ENCODE measurements at places on chromosomes 7 and 10.
A peak's percentile ranks its signal among the peaks of the same experiment; 100 is the strongest.

DNA sequence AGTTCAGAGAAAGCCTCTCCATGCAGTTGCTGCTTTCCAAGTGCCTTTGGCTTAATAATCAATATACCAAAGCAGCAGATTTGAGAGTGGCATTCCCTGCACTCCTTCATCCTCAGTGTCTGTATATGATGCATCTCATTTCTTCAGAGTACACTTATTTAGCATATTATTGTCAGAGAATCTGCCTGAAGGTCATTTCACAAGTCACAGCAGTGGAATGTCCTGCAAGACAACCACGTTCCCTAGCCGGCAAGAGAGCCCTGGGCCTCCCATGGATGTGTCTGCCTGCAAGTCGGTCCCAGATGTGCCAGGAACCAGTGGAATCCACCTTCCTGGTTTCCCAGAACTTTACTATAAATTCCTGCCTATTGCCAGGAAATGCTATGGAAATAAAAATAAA lies 289.4 kb upstream of the IGFBP3 start:
- DNase-seq, result no peak

- DNase-seq, result peak; percentile 26
Measured at GRCh38 chr7:131502810-131503508, 53.5 kb downstream of the PODXL start.

DNA sequence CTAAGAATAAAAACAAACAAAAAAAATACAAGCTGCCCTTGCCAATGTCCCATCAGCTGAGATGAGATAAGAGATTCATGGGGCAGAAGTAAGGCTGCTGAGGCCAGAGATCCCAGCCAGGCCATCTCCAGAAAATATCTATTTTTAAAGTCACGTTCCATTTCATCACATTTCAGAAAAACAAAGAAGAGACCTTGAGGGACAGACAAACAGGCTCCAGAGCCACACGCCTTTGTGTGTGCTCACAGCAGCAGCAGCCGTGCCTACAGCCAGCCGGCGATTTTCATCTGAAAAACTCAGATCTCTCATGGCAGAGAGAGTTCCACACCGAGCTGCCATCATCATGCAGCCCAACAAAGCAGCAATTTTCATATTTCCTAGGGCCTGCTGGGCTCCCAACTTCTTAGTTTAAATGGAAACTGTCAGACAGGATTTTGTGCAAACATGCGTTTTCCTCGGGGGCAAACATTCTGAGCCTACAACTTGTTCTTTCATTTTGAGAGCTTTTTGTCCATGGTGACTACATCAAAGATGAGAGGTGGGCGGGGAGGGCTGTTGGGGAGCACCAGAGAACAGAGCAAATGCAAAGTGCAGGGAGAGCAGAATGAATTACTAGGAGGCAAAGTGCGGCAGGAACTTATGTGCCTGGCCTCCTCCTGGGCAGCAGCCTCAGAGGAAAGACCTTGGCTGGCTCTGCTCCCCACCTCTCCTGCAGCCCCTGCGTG lies 38.8 kb downstream of the DLG5 start:
- peak; percentile 44 for DNase-seq

DNA sequence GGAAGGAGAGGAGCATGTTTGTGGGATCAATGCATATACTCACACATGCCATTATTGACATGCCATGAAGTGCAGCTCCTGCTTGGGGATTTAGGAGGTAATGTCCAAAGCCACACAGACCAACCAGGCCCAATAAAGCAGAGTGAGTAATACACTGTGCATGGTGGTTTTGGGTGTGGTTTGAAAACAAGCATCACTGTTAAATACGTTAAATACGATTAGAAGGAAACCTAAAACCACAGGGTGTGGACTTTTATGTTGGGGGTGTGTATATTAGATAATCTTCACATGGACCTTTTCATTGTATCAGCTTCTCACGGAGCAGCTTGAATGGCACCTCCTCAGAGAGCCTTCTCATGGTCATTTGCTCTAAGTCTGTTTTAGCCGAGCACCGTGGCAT lies 10.4 kb upstream of the EIF3A start:
- no peak for DNase-seq

DNA sequence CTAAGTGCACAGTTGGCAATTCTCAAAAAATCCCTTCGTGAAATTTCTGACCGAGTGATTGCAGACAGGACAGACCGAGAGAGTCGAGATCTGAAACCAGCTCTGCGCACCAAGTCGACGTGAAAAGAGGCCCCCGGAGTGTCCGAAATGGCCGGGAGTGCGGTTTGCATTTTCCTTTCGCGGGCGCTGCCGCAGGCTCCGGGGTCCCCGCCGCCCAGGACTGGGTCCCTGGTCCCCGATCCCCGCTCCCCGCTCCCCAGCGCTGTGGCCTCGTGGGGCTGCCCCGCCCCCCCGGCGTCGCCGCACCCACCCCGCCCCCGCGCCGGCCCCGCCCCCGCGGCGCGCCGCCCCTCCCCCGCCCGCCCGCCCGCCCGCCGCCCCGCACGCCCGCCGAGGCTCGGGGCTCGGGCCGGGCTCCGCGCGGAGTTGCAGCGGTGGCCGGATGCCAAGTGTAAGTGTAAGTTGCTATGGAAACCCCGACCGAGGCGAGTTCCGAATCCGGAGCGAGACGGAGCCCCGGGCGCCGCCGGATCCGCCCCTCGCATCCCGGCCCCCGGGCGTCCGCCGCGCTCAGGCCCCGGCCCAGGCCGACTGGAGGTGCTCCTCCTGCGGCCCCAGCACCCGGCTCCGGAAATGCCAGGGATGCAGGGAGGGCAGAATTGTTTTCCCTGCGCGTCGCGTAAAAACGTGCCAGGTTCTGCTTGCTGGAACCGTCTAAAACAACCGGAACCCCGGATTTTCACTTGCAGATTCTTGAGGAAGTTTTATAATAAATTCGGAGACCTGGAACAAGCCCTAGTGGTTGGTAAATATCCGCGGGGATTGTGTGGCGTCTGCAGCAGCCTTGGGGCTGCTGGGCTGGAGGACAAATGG lies 4.6 kb downstream of the BMI1 start:
- DNase-seq, result peak; percentile 19

GRCh38 chr10:47266602-47267001 lies 33.4 kb upstream of the GDF10 start:
- no peak for DNase-seq

DNA sequence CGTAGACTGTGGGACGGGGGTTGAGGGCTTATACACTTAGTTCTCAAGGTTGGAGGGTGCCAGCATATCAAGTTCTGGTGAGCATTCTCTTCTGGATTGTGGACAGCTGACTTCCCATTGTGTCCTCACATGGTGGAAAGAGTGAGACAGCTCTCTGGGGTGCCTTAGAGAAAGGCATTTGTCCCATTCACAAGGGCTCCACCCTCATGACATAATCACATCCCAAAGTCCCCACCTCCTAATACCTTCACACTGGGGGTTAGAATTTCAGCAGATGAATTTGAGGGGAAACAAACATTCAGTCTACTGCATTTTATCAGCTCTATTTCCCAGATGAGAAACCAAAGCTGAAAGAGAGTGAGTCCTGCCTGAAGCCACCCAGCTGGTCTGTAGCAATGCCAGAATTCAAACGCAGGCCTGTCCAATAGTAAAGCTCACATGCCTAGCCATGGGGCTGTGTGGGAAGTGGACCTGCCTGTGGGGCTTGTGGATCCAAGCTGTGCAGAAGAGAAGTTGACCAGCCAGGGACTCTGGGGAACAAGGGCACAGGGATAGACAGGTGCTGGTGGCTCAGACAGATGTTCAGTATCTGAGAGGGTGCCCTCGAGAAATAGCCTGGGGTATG lies 34.9 kb upstream of the LOXL4 start:
- DNase-seq, result no peak

DNA sequence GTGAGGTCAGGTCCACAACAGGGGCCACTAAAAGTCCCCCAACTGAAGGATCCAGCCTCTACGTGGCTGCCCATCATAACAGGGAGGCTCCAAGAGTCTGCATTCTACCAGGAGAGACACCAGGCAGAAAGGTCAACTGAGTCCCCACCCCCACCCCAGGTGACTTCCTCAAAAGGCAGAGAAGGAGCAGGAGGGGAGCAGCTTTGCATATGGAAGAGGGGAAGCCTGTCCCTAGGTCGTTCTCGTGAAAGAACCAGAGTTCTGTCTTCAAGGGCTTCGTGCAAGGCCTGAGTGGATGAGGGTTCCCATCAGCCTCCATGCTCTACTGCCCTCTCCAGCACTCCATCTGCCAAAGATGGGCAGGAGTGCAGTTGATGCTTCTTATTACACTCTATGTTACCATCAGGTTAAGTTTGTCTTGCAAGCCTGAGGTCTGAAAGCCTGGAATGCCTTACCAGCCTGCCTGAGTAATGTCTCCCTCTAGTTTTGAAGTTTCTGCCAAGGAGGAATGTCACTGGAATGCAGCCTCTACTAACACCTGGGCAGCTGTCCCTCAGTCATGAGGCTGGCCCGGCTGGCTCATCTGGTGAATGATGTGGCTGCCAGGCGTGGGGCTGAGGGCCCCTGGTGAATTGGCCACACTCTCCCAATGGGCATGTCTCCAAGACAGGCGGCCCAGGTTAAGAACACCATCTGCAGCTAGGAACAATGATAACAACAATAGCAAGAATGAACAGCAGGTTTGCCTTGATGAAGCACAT lies 54.3 kb upstream of the SMNDC1 start:
- DNase-seq, result no peak

DNA sequence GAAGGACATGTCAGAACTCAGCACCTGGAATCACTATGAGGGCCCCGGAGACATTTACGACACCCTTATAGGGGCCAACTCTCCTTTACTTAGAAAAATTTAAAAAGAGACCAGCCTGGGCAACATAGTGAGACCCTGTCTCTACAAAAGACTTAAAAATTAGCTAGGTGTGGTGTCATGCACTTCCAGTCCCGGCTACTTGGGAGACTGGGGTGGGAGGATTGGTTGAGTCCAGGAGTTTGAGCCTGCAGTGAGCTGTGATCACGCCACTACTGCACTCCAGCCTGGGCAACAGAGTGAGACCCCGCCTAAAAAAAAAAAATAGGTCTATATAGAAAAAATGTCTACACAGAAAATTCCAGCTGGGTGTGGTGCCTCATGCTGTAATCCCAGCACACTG lies 7.5 kb upstream of the CYTH3 start:
- no peak for DNase-seq

- peak; percentile 36 for DNase-seq
Measured at GRCh38 chr10:125156739-125157480, 3.5 kb downstream of the CTBP2 start.

GRCh38 chr10:50593523-50594376 lies 30.0 kb downstream of the SGMS1 start:
- DNase-seq, result peak; percentile 44

GRCh38 chr7:100674411-100675104 lies 1.0 kb downstream of the GNB2 start:
- no peak for DNase-seq

DNA sequence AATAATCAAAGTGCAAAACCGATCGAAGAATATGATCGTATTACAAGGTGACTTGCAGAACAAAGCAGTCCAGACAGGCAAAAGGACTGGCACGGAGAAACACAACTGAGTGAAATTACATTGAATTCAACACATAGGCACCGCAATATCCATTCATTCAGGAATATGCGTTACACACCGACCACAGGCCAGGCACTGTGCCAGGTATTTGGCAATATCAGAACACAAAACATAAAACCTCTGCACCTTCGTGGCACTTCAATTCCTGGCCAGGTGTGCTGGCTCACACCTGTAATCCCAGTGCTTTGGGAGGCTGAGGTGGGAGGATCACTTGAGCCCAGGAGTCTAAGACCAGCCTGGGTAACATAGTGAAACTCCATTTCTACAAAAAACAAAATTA lies 187.9 kb downstream of the DIP2C start:
- peak; percentile 47 for DNase-seq

DNA sequence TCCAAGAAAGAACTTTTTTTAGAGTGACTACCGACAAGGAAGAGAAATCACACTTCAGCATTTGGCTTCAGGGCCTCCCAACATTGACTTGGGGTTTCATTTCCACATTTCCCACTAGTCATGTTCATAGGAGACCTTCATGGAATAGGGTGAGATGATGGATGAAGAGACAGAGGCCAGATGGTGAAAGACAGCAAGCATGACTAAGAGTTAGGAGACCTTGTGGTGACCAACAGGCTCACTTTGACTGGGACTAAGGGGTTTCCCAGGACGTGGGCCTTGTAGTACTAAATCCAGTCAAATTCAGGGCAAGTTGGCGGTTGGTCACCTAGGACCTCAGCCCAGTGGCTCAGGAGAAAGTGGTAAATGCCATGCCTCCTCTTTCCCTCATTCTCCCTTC lies 3.0 kb upstream of the GIMAP5 start:
- DNase-seq, result no peak

- DNase-seq, result no peak
Measured at GRCh38 chr10:97174941-97175340, 10.8 kb downstream of the SLIT1 start.

- DNase-seq, result no peak
Measured at GRCh38 chr7:138195151-138195571, 118.9 kb downstream of the AKR1D1 start.

DNA sequence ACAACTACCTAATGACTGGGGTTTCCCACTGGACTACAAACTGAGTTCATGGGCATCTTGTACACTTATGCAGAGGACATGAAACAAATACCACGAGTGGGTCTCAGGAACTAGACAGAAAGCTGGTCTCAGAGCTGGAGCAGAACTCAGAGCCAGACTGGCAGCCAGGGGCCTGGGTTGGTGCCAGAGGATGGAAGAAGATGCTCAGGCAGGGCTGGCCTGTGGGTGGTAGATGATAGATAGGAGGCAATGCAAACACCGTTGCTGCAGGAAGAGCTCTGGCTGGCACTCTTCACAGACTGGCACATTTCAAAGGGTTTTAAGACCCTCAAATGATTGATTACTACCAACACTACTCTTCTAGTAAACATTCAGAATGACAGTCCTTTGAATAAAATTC lies 28.8 kb downstream of the ENO4 start:
- no peak for DNase-seq

DNA sequence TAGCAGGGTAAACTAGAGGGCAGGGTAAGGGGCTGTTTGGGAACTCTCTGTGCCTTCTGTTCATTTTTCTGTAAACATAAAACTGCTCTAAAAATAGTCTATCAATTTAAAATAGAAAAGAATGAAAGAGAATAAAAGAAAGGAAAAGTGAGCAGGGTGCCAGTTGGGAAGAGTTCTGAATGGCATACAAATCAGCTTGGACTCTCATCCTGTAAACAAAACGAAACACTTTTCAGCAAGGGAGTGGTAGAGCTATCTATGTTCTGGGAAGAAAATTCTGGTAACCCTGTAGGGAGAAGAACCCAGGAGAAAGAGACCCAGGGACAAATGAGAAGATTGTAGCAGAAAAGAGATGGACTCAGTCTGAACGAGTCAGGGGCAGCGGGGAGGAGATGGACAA lies 24.6 kb downstream of the SCRN1 start:
- DNase-seq, result no peak

GRCh38 chr10:133359972-133360610 lies 2.3 kb upstream of the FUOM start:
- DNase-seq, result no peak

GRCh38 chr7:146414373-146414772 lies 297.8 kb downstream of the CNTNAP2 start:
- no peak for DNase-seq

- DNase-seq, result peak; percentile 99
Measured at GRCh38 chr7:25854608-25855497, 297.1 kb upstream of the NFE2L3 start.

GRCh38 chr10:75331081-75331480 lies 70.5 kb downstream of the ZNF503 start:
- DNase-seq, result no peak

All from NCI-H510A treated with DMSO at 0.1 percent for 48 hours (cell line).